ENCODE measurements at places on chromosomes 2 and 18.

DNA sequence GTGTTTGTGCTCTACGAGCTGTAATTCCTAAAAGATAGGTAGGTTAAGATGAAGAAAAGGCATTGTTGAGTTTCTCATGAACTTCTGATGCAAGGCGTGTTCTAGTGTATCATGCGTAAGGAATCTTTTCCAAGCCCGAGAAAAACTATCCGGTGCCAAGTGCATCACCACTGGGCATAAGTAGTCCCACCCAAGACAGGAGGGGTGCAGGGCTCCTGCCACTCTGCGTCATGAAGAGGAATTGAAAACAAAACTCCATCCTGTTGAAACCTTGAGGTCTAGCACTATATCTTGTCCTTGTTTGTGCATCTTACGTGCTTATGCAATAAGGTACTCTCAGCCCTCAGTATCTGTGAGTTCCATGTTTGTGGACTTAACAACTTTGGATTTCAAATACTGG is 45.7 kb downstream of the RAB31 start:
- no peak for DNase-seq
- no peak overlapping the region for H3K27ac ChIP-seq
- H3K4me3 ChIP-seq, result no peak overlapping the region
- no peaks in the 10 kb centered on the region for H3K4me1 ChIP-seq

- peak; percentile 20 for DNase-seq
- no peaks in the 10 kb centered on the region for H3K36me3 ChIP-seq
- H3K4me1 ChIP-seq, result no peaks in the 10 kb centered on the region
- H3K27ac ChIP-seq, result no peak overlapping the region
Observed at GRCh38 chr2:179129574-179130238, 79.8 kb upstream of the CCDC141 start.

GRCh38 chr2:25881764-25882163 is 3.5 kb upstream of the ASXL2 start:
- no peak for DNase-seq
- H3K4me1 ChIP-seq, result peaks cover 6% of the 10 kb centered on the region
- H3K36me3 ChIP-seq, result no peaks in the 10 kb centered on the region

GRCh38 chr18:32909798-32910561 is 137.2 kb upstream of the KLHL14 start:
- no peaks in the 10 kb centered on the region for H3K36me3 ChIP-seq
- H3K4me3 ChIP-seq, result no peak overlapping the region
- H3K4me1 ChIP-seq, result no peaks in the 10 kb centered on the region
- DNase-seq, result no peak
- no peaks in the 10 kb centered on the region for H3K27me3 ChIP-seq

DNA sequence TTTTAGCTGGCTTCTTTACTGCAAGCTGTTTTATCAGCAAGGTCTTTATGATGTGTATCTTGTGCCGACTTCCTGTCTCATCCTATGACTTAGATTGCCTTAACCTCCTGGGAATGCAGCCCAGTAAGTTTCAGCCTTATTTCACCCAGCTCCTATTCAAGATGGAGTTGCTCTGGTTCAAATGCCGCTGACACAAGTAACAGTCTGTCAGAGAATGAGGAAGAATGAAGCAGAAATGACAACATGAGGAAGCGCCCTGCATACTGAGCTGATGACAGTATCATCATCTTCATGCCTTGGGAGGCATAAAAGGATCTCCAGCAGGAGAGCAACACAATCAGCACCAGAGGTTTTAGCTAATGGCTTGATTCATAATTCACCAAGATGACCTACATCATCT is 309.4 kb downstream of the NBAS start:
- no peaks in the 10 kb centered on the region for H3K36me3 ChIP-seq
- no peak overlapping the region for H3K27ac ChIP-seq
- no peak for DNase-seq
- no peaks in the 10 kb centered on the region for H3K4me1 ChIP-seq

GRCh38 chr2:62217421-62217820 is 21.5 kb downstream of the B3GNT2 start:
- H3K27ac ChIP-seq, result no peak overlapping the region
- no peaks in the 10 kb centered on the region for H3K36me3 ChIP-seq
- peaks cover 30% of the 10 kb centered on the region for H3K4me1 ChIP-seq
- no peaks in the 10 kb centered on the region for H3K27me3 ChIP-seq
- peak; percentile 7 for DNase-seq

DNA sequence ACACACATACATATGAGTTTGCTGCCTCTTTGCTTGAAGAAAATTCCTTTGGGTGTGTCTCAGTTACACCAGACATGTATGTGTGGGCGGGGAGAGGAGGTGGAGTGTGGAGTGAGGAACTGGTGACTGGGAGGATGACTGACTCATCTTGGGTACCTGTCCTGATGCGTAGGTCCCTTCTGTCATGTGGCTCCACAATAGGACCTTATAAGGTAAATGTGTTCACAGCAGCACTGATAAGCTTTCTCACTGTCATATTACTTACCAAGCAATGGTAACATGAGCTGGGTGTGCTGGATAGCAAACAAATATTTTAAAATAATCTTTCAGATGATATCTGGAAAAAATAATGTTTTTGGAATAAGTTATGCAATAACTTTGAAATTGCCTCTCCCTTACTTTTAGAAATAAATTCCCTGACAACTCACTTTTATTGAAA is 45.1 kb downstream of the SLC9A2 start:
- DNase-seq, result peak; percentile 82
- H3K4me3 ChIP-seq, result no peak overlapping the region
- no peak overlapping the region for H3K27ac ChIP-seq
- no peaks in the 10 kb centered on the region for H3K36me3 ChIP-seq

GRCh38 chr18:64027931-64028695 is 58.2 kb downstream of the SERPINB8 start:
- DNase-seq, result no peak
- no peaks in the 10 kb centered on the region for H3K36me3 ChIP-seq

DNA sequence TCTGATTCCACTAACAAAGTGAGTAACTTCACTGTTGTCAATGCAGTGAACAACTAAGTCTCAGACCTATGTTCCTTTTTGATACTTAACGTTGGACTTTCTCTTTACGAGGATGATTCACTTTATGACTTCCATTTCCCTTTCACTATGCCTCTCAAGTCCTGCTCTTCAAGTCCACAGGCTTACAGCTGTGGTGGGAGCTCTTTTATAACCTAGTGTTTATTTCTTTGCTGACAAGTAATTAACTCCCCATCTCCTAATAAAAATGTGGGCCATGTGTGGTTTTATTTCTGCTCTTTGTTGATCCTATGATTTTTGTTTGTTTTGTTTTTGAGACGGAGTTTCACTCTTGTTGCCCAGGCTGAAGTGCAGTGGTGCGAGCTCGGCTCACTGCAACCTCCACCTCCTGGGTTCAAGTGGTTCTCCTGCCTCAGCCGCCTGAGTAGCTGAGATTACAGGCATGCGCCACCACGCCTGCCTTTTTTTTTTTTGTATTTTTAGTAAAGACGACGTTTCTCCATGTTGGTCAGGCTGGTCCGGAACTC is 142.1 kb downstream of the USP34 start:
- H3K4me3 ChIP-seq, result no peak overlapping the region
- H3K4me1 ChIP-seq, result no peaks in the 10 kb centered on the region
- DNase-seq, result no peak
- H3K27ac ChIP-seq, result no peak overlapping the region
- no peaks in the 10 kb centered on the region for H3K27me3 ChIP-seq

- no peaks in the 10 kb centered on the region for H3K27me3 ChIP-seq
- H3K4me3 ChIP-seq, result no peak overlapping the region
- H3K4me1 ChIP-seq, result no peaks in the 10 kb centered on the region
- H3K27ac ChIP-seq, result no peak overlapping the region
Observed at GRCh38 chr2:195494451-195494850, 162.6 kb upstream of the SLC39A10 start.

DNA sequence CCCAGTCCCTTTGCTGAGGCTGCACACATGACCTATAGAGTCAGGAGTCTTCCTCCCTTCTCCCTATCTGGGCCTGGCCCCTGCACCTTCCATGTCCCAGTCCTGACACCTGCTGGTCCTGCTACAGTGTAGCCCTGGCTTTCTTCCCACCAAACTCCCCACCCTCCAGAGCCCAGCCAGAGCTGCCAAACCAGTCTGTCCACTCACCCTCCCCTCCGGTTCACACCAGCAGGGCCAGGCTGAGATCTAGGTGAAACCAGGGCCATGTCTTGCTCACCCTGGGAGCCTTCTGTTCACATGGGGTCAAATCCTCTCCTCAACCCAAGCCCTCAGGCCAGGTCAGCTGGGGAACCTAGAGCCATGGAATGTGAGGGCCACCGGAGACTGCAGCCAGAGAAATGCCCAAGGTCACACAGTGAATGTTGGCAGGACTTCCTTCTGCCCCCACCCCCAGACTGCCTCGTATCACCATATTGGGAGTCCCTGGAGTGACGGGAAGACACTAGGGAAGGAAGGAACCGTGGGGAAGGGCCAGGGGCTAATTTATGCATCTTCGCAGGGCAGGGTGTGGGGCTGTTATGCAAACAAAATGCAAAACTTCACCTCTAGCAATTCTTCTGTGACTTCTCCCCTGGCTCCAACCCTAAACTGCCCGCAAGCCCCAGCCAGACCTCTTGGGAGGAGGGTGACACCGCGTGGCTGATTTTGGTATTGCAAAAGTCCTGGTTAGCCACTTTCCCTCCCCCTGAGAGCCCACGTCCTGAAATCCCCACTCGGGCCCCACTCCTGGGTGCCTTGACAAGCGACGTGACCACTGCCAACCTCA is 14.6 kb downstream of the TNS1 start:
- peak overlapping the region; percentile 36 for H3K27ac ChIP-seq
- no peaks in the 10 kb centered on the region for H3K27me3 ChIP-seq
- H3K4me3 ChIP-seq, result no peak overlapping the region
- H3K36me3 ChIP-seq, result no peaks in the 10 kb centered on the region
- peak; percentile 93 for DNase-seq
- peaks cover 15% of the 10 kb centered on the region for H3K4me1 ChIP-seq

GRCh38 chr2:129887688-129888266 is 91.7 kb upstream of the RAB6C start:
- peaks cover 1% of the 10 kb centered on the region for H3K27me3 ChIP-seq
- peaks cover 4% of the 10 kb centered on the region for H3K4me1 ChIP-seq
- no peak for DNase-seq
- no peak overlapping the region for H3K4me3 ChIP-seq
- no peak overlapping the region for H3K27ac ChIP-seq
- no peaks in the 10 kb centered on the region for H3K36me3 ChIP-seq

GRCh38 chr2:48180557-48180956 is 274.3 kb upstream of the FBXO11 start:
- no peak overlapping the region for H3K27ac ChIP-seq
- H3K4me3 ChIP-seq, result no peak overlapping the region
- no peak for DNase-seq

DNA sequence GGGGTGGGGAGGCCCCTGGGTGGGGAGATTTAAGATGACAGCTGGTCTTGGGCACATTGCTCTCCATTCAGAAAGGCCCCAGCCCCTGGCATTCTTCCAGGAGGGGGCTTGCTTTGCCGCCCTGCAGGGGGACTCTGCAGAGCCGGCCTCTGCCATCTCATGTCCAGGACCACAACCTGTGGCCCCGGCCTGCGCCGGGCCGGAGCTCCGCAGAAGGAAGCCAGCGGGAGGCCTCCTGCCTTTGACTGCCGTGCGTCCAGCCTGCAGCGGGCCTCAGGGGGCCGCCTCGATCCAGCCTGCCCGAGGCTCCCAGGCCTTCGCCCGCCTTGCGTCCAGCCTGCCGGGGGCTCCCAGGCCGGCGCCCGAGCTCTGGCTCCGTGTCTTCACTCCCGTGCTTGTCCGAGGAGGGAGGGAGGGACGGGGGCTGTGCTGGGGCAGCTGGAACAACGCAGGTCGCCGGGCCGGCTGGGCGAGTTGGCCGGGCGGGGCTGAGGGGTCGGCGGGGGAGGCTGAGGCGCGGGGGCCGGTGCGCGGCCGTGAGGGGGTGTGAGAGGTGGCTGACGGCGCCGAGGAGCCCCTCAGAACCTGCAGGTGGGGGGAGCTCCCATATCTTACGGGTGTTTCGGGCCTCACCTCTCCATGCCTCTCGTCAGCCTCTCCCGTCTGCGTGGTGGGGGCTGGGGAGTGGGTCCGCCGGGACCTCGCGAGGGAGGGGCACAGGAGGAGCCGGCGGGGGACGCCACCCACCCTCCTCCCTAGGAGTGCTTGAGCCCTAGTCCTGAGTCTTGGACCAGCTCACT is 20.4 kb downstream of the GPC1 start:
- no peaks in the 10 kb centered on the region for H3K36me3 ChIP-seq
- H3K4me3 ChIP-seq, result no peak overlapping the region
- no peaks in the 10 kb centered on the region for H3K27me3 ChIP-seq
- no peak for DNase-seq
- H3K27ac ChIP-seq, result no peak overlapping the region

GRCh38 chr2:124834331-124834730 is 809.2 kb downstream of the CNTNAP5 start:
- no peaks in the 10 kb centered on the region for H3K4me1 ChIP-seq
- no peaks in the 10 kb centered on the region for H3K27me3 ChIP-seq
- H3K36me3 ChIP-seq, result no peaks in the 10 kb centered on the region
- H3K4me3 ChIP-seq, result no peak overlapping the region
- no peak overlapping the region for H3K27ac ChIP-seq

- H3K4me1 ChIP-seq, result peaks cover 42% of the 10 kb centered on the region
- H3K27ac ChIP-seq, result peak overlapping the region; percentile 46
- DNase-seq, result no peak
- no peak overlapping the region for H3K4me3 ChIP-seq
Observed at GRCh38 chr2:215504547-215504946, 68.7 kb upstream of the FN1 start.

- H3K4me3 ChIP-seq, result no peak overlapping the region
- H3K27me3 ChIP-seq, result no peaks in the 10 kb centered on the region
- H3K27ac ChIP-seq, result peak overlapping the region; percentile 7
- H3K4me1 ChIP-seq, result no peaks in the 10 kb centered on the region
- H3K36me3 ChIP-seq, result no peaks in the 10 kb centered on the region
- DNase-seq, result no peak
Observed at GRCh38 chr2:201956361-201956760, 77.3 kb upstream of the FZD7 start.

DNA sequence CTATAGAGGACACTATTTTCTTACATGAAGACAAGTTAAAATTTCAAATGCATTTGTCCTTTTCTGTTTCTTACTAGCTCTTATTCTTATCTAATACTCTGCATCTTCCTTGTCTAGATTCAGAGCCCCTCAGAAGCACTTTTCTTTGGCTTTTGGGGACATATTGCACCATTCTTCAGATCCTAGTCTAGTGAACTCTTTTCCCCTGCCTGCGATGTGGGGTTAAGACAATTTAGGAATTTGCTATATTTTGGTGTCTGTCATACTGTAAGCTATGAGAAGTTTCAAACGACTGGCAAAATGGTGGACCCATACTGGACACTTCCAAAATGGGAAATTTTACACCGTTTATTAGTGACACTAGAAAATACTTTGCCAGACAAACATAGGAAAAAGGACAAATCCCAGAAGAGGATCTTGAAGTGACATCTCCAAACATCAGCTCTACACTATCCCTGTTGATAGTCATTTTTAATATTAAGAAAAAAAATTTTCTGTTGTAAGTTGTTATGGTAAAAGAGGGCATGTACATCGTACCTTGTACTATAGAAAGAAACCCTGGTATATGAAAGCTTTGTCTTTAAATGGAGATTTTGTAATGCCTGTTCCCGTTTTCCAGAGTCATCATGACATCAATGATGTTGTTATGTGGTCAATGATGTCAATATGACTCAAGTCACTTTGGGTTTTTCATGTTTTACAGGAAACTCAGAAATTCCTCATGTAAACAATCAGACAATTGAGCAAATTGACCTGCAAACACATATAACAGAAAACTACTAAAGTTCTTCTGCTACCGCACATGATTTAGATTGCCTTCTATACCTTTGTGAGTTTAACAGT is 4.4 kb upstream of the KYNU start:
- peaks cover 43% of the 10 kb centered on the region for H3K4me1 ChIP-seq
- H3K36me3 ChIP-seq, result no peaks in the 10 kb centered on the region
- H3K27me3 ChIP-seq, result no peaks in the 10 kb centered on the region
- H3K4me3 ChIP-seq, result no peak overlapping the region
- H3K27ac ChIP-seq, result no peak overlapping the region
- no peak for DNase-seq

GRCh38 chr2:190891372-190891771 is 10.8 kb downstream of the GLS start:
- no peak overlapping the region for H3K4me3 ChIP-seq
- peaks cover 1% of the 10 kb centered on the region for H3K36me3 ChIP-seq
- H3K27ac ChIP-seq, result no peak overlapping the region
- H3K27me3 ChIP-seq, result no peaks in the 10 kb centered on the region
